Uterus (tissue), 4 donors: ENCODE measurements at places on chromosomes 13 and 19.

GRCh38 chr19:662962-663681, at the start of gene RNF126:
Gene RNF126, minus strand, starts transcription at chr19:663214. Its CDS starts 93 bp downstream, at chr19:663121.
- H3K4me1 ChIP-seq: no peaks in the 10 kb centered on the region
- no peaks in the 10 kb centered on the region for H3K27me3 ChIP-seq
- H3K27ac ChIP-seq: peak within 1 kb of the TSS; percentile 91
- DNase-seq: peak; percentile 93

GRCh38 chr19:13010992-13011652, 15.8 kb downstream of the NFIX start:
- no peaks in the 10 kb centered on the region for H3K36me3 ChIP-seq
- peaks cover 8% of the 10 kb centered on the region for H3K4me1 ChIP-seq
- H3K4me3 ChIP-seq: peak overlapping the region; percentile 12
- no peak for DNase-seq
- H3K27ac ChIP-seq: peak overlapping the region; percentile 99

- no peaks in the 10 kb centered on the region for H3K27me3 ChIP-seq
- H3K36me3 ChIP-seq: no peaks in the 10 kb centered on the region
- H3K27ac ChIP-seq: no peak overlapping the region
- H3K4me1 ChIP-seq: no peaks in the 10 kb centered on the region
- H3K4me3 ChIP-seq: no peak overlapping the region
- DNase-seq: no peak
Measured at GRCh38 chr19:14346279-14346678, 35.0 kb upstream of the ADGRE5 start.

DNA sequence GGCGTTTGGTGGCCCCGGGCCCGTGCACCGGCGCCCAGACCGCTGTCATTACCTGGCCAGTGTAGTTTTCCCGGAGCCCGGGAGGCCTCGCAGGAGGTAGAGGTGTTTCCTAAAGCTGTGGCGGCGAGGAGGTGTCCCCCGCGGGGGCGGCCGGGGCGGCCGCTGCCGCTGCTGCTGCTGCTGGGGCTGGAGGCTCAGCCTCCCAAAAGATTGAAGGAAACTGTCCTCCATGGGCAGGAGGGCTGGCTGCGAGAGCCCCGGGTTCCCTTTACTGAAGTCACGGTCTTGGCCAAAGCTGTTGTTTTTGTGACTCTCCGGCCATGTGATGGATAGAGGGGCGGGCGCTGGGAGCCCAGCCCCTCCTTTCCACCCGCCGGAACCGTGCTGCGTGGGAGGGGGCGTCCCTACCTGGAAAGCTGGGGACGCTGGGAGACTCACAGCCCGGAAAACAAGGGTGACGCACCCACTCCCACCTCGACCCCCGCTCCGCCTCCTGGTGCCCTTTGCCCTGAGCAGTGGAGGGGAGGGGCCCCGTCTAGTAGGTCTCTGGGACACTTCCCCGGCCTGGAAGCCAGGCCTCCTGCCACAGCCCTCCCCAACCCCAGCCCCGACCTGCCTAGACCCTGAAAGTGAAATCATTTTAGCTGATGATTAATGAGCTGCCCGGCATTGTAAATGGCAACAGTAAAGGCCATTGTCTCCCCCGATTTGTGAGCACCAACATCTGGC, at the start of gene N4BP2L1:
N4BP2L1 (minus strand) TSS at position 279 of the 729 bp plus-strand sequence; CDS start at position 231, 48 bp downstream.
- H3K27ac ChIP-seq: peak within 1 kb of the TSS; percentile 96
- no peaks in the 10 kb centered on the region for H3K36me3 ChIP-seq
- DNase-seq: peak; percentile 81
- no peaks in the 10 kb centered on the region for H3K27me3 ChIP-seq
- H3K4me1 ChIP-seq: no peaks in the 10 kb centered on the region
- peak within 1 kb of the TSS; percentile 63 for H3K4me3 ChIP-seq

- H3K27me3 ChIP-seq: no peaks in the 10 kb centered on the region
- peak overlapping the region; percentile 10 for H3K27ac ChIP-seq
- H3K36me3 ChIP-seq: no peaks in the 10 kb centered on the region
- peak overlapping the region; percentile 29 for H3K4me3 ChIP-seq
- no peak for DNase-seq
Measured at GRCh38 chr19:38869160-38869835, 8.8 kb downstream of the RINL start.

DNA sequence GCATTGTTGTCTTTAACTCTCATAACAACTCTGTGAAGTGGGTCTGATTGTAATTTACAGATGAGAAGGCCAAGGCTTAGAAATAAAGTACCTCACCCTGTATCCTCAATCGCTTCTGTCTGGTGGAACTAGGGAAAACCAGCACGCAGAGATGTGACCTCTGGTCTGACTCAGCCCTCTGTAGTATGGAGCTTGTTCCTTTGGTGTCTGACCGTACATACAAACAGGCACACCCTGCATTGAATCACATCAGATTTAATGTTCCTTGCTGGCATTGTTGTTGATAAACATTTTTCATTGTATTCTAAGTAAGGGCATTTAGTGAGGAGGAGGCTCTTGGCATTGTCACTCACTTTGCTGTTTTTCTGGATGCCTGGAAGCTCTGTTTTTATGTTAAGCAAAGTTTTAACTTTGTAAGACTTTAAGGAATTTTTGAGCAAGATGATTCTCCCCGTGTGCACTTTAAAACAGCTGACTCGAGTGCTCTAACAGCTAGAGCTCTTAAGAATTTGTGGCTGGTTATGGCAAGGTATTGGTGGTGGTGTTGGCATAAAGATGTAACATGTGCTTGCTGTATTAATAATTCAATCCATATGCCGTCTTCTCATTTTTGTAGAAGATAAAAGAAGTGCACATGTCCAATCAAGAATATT, 89.0 kb upstream of the SPATA13 start:
- no peak overlapping the region for H3K4me3 ChIP-seq
- no peaks in the 10 kb centered on the region for H3K36me3 ChIP-seq
- peak; percentile 45 for DNase-seq

DNA sequence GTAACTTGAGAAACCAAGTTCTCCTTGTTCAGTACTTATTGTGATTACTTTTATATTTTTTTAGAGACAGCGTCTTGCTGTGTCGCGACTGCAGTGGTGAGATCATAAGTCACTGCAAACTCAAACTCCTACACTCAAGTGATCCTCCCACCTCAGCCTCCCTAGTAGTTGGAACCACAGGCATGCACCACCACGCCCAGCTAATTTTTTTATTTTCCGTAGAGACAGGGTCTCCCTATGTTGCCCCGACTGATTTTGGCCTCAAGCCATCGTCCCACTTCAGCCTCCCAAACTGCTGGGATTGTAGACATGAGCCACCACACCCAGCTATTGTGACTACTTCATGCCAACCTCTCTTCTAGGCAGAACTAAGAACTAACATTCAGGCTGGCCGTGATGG, 8.3 kb downstream of the C19orf53 start:
- H3K4me3 ChIP-seq: no peak overlapping the region
- no peaks in the 10 kb centered on the region for H3K4me1 ChIP-seq
- no peak for DNase-seq
- no peaks in the 10 kb centered on the region for H3K27me3 ChIP-seq
- H3K27ac ChIP-seq: no peak overlapping the region
